Kidney capillary endothelial cell (primary cell): ENCODE measurements at places on chromosomes 4 and X.

DNA sequence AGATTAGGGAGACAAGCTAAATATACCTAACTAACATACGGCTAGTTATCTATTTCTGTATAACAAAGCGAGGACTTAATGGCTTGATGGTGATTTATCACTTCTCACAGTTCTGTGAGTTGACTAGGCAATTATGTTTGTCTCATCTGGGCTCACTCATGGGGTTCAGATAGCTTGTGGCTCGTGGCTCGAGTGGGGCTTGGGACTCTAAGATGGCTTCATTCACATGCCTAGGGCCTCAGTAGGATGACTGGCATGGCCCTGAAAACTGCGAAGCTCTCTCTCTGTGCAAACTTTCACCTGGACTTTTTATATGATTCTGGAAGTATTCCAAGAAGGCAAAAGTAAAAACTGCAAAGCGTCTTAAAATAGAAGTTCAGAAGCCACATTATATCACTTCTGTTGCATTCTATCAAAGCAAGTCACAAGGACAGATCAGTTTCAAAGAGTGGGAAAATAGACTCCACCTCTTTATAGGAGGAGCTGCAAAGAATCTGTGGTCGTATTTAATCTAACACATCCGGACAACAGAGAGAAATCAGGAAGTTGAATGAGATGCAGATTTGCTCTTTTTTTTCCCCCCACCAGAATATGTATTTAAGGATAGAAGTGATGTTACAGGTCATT lies 491.2 kb downstream of the INPP4B start:
- DNase-seq: no peak

DNA sequence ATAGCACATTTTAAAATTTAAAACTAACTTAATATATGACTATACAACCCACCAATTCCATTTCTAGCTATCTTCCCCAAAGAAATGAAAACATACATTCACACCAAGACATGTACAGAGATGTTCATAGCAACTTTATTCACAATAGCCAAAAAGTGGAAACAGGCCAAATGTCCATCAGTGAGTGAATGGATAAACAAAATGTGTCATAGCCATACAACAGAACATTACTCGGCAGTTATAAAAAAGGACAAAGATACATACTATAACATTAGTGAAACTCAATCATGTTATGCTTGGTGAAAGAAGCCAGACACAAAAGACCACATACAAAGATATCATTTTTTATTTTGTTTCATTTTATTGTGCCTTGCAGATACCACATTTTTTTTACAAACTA lies 396.8 kb downstream of the PACRGL start:
- no peak for DNase-seq

- DNase-seq: no peak
These were observed 38.6 kb downstream of the AR start for GRCh38 chrX:67582436-67582835.

- no peak for DNase-seq
These were observed 762.4 kb downstream of the DMD start for GRCh38 chrX:32448945-32449344.

DNA sequence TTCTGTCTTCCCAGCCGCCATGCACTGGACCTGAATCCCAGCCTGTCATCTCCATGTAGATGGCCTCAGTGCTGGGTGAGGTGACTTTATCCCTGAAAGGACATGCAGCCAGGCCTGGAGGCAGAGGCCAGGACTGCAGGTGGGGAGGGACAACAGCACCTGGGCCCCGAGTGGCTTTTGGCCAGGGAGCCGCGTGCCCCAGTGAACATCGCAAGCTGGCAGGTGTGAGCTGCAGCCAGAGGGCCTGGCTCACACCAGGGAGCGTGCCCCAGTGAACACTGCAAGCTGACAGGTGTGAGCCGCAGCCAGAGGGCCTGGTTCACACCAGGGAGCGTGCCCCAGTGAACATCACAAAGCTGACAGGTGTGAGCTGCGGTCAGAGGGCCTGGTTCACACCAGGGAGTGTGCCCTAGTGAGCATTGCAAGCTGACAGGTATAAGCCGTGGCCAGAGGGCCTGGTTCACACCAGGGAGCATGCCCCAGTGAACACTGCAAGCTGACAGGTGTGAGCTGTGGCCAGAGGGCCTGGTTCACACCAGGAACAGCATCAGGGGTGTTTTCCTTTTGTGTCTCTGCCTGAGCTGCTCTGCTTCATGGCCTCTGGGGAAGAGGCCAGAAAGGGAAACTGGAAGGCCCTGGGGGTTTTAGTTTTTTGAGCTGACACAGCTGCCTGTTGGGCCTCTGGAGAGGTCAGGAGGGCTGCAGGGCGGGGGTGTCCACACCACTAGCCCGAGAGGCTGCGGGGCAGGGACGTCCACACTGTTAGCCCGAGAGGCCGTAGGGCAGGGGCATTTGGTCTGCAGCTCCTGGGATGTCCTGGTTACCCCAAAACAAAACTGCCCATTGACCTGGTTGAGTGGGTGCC lies 22.7 kb upstream of the PSAPL1 start:
- DNase-seq: no peak

DNA sequence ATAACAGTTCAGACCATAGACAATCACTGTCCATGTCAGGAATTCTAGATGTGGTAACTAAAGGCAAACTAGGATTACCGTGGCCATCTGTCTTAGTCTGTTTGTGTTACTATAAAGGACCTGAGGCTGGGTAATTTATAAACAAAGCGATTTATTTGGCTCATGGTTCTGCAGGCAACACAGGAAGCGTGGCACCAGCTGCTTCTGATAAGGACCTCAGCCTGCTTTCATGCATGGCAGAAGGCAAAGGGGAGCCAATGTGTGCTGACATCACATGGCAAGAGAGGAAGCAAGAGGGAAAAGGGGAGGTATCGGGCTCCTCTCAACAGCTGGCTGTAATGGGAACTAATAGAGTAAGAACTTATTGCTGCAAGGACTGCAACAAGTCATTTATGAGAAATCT lies 376.7 kb downstream of the GPM6A start:
- DNase-seq: peak; percentile 3

GRCh38 chr4:15719506-15719905 lies 16.6 kb downstream of the BST1 start:
- DNase-seq: no peak
